Adipocyte (in vitro differentiated cells): ENCODE measurements at places on chromosomes 1 and 21.

GRCh38 chr1:100265562-100265930, 470 bp upstream of the RTCA start:
- DNase-seq, result peak; percentile 58

DNA sequence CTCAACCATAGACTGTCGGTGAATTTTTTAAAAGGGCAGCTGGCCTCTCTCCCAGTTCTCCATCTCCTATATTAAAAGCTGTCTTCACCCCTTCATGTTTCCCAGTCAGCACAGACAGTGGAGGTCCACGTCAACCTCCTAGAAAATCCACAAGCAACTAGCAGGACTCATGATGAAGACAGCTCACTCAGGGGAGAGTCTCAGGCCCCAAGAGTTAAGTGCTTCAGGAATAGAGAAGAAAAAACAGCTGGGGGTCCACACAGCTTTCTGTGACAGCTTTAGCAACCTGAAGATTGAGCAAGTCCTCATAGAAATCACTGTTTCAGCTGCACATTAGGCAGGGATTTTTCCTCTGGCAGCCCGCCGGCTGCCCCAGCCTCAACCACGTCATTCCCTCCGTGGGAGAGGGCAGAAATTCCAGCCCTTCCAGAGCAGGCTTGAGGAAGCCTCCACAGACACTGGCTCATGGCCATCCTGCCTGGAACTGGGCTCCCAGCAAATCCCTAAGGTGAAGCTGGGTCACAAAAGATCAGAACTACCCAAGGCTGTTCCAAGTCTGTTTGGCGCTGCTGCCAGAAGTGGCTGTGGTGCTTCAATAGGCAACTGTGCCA, 15.2 kb downstream of the GPR161 start:
- DNase-seq, result peak; percentile 58

DNA sequence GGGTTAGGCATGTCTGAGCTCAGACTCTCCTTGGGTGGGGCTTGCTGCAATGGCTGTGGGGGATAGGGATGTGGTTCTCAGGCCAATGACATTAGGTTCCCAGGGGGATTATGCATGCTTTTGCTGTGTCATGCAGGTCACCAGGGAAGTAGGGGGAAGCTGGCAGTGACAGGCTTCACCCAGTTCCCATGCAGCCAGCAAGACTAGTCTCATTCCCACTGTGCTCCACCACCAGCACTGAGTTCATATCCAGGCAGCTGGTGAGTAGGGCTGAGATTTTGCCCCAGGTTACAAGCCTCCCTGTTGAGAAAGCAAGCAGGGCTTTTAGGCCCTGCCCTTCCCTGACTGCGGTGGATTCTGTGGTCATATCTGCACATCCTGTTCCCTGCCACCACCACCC, 32.1 kb upstream of the PLA2G5 start:
- DNase-seq, result no peak

GRCh38 chr1:235024711-235025421, 103.8 kb downstream of the TOMM20 start:
- no peak for DNase-seq

DNA sequence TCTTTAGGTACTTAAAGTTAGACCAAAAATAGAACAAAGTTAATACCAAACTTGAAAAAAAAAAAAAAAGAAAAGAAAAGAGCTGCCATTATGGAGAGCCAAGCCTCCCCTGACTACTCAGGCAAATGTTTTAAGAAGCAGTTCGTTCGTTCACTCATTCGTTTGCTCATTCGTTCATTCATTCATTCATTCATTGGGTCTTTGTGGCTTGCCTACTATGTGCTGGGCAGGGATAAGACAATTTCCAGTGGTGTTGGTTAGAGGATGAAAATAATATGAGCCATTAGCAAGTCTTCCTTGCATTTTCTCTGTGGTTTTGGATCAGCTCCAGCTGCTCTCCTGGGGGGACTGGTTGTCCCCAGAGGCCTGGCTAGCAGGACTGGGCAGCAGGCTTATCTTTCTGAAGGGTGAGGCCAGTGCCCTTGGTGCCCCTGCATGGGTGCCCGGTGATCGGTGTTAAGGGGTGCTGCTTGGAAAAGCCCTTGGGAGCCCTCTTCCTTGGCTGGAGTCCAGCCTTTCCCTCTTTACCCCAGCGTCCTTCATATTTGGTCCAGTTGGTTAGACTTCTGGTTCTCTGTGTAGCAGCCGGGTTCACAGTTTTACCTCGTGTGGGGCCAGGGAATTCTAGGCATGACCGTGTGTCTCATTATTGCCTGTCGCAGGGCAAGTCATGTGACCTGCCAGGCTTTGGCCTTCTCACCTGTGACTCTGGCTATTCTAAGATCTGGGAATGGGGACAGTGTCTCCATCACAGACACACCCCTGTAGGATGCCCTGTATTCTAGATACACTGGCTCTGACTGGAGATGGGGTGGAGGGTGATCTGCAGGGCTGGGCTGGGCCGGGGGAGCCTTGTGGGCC, 32.8 kb downstream of the LHX4 start:
- DNase-seq, result no peak

- DNase-seq, result no peak
These were observed 133.6 kb downstream of the TM2D1 start for GRCh38 chr1:61591351-61591750.
